ENCODE measurements at places on chromosomes 5 and 9.
A peak's percentile ranks its signal among the peaks of the same experiment; 100 is the strongest.

DNA sequence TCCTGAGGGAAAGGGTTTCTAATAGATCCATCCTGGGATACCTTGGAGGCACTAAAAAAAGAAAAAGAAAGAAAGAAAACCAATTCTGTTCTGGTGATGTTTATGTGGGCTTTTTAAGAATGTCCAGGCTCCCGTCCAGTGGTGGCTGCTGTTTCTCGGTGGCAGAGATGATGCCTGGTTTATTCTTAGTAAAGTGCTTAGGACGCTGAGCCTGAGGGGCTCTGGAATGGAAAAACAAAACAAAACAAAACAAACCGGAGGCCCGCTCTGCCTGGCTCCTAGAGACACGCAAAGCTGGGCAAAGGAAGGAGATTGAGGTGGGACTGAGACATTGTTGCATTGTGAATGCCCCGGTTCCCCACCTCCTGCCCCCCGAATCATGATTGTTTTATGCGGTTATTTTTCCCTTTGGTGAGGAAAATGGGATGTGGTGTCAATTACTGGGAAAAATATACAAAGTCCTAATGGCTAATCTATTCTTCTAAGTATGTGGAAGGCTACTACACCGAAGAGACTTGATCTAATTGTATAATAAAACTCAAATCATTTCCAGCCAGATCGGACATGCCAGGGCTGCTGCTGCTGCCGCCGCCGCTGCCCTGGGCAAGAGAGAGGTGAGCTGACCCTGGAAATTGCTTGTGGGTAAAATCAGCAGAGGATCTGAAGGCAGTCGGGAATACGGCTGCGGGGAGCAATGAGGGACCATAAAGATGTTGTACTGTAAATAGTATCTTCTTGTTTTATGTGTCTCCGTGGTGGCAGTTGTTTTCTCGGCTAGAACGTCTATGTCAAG is 644.9 kb downstream of the CCDC171 start:
- no peak for DNase-seq

DNA sequence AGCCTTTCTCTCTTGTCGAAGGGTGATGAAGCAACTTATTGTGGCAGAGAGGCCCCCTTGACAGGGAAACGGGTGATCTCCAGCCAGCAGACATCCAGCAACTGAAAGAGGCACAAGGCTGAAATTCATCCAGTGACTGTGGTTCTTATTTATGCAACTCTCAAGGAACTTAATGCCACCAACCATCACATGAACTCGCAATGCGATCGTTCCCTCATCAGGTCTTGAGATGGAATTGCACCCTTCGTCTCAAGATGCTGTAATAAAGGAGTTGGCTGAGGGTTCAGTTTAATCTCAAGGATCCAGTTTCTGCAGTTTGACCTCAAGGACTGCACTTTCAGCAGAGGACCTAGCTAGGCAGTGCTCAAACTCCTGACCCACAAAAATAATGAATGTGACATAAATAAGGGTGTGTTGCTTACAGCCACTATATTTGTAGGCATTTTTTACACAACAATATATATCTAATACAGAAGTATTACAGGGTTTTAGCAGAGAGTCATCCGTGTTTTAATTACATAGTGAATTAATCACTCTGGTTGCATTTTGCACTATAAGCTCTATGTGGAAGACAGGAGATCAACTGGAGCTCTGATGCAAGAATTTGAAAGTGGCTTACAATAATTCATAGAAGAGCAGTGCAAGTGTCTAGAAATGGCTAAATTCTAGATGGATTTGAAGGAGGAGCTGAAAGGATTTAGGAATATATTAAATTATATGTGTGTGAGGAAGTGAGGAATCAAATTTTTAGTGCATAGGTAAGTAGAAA is 957.8 kb upstream of the CTNND2 start:
- no peak for DNase-seq

- no peak for DNase-seq
Observed at GRCh38 chr5:115415143-115415491, 118.7 kb upstream of the CCDC112 start.

GRCh38 chr5:174731214-174732035 is 7.0 kb downstream of the MSX2 start:
- DNase-seq: no peak

- no peak for DNase-seq
Observed at GRCh38 chr5:418162-419121, 24.5 kb upstream of the EXOC3 start.

- no peak for DNase-seq
Observed at GRCh38 chr5:72137826-72138409, 30.6 kb downstream of the MAP1B start.

- DNase-seq: no peak
Observed at GRCh38 chr5:179804555-179804947, 2.1 kb downstream of the MGAT4B start.

GRCh38 chr9:133113163-133113948 is 7.7 kb downstream of the RALGDS start:
- no peak for DNase-seq

DNA sequence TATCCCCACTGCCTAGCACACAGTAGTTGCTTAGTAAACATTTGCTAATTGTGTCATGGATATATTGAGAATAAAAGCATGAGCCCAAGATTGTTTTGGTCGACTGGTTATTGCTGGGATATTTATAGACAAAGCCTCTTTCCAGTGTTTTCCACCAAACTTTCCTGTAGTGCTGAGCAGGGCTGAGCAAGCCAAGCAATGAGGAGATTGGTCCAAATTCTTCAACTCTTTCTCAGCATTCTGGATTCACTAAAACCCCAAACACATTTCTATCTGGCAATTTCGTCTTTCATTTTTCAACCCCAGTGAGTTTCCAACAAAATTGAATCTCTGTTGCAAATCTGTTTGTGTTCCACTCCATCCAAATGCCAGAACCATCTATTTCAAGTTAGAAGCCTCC is 31.9 kb upstream of the TARS1 start:
- no peak for DNase-seq

DNA sequence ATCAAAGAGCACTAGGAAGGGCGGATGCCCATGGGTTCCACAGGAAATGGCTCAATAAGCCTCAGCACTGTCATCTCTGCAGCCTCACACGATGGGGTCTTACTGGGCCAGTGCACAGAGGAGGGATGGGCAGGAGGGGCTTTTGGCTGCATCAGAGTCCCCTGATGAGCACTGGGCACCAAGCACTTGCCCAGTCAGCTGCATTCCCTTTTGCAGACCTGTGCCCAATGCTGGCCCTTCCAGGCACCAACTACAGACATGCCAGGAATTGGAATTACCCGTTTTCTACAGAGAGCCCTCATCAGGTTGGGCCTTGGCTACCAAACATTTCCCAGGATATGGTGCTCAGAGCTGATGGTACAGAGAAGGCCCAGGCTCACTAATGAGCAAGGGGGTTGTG is 182.5 kb downstream of the HSPA4 start:
- no peak for DNase-seq

- DNase-seq: no peak
Observed at GRCh38 chr9:81871695-81872094, 56.5 kb upstream of the SPATA31D4 start.

GRCh38 chr9:110807956-110808598 is 139.5 kb downstream of the MUSK start:
- no peak for DNase-seq

- no peak for DNase-seq
Observed at GRCh38 chr5:94267350-94267899, 351.0 kb downstream of the KIAA0825 start.

DNA sequence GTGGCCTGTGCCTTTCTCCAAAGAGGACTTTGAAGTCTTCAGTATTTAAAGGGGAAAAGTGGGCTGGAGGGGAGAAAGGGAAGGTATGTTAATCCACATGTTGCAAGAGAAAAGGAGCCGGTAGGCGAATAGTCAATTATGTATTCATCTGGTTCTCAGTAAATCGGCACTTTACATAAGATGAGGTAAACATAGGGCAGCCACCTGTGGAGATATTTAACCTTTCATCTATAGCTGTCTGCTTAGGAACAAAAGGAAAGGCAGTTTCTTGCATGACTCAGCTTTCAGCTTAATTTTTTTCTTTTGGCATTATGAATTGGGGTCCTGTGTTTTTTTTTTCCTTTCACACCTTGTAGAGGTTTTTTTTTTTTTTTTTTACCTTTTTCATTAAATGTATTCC is 42.2 kb downstream of the FGD3 start:
- DNase-seq: no peak

- no peak for DNase-seq
Observed at GRCh38 chr5:77167695-77168121, 42.8 kb upstream of the PDE8B start.

DNA sequence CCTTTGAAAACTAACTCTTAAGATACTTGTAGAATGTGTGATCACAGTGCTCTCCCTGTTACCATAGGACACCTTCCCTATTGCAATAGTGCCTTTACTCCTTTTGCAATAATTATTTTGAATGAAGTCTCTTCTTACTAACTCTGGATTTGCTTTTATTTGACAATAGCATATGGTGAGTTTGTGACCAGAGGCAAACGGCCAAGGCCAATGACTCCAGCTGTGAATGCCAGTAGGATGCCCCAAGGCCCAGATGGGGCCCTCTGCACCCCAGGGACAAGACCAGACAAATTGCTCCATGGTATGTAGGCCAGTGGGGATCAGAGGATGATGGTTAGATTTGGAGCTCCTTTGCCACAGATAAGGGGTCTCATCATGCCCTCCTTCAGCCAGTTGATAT is 116.9 kb downstream of the NPR3 start:
- no peak for DNase-seq

DNA sequence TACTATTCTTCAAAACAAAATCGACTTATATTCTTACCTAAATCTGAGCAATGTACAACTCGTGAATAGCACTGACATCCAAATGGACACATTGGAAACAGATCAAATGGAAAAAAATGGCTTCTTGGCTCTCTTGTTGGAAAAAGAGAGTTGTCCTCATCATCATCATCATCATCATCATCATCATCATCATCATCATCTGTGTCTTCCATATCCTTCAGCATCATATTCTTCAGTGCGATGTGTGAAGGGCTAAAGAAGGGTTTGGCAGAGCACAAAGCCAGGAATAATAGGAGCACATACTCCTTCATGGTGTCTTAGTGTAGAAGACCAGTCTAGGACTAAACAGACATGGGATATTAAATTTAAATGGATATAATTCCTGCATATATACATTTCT is 7.7 kb downstream of the ASPN start:
- no peak for DNase-seq

DNA sequence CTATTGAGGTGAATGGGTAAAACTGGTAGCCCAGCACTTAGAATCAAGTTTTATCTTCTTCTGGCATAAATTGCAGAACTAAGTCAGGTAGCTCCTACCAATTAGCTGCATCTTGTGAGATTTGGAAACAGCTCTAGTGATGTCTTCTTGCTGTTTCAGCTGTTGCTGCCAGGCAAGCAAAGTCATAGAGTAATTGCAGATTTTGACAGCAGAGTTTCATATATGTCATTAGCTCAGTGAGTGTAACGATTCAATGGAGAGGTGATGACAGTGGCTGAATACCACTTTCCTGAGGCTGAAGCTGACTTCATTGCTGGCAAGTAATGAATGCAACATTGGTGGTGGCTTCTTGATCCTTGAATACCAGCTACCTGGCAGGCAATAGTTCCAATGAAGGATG is 1109.7 kb upstream of the CDH18 start:
- DNase-seq: no peak

DNA sequence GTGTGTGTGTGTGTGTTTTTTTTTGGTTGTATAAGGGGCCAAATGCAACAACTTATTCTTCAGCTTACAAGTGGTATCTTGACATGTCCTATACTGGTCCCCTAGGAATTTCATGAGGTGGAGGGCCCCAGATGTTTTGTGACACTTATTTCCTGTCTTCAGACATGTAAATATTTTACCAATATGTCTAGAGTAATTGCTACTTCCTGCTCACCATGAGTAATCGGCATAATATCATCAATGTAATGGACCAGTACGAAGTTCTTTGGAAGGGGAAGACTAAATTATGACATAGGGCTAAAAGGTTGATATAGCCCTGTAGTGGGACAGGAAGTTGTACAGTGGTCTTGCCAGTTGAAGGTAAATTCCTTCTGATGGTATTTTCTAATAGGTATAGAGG is 3.7 kb upstream of the OTULIN start:
- no peak for DNase-seq

DNA sequence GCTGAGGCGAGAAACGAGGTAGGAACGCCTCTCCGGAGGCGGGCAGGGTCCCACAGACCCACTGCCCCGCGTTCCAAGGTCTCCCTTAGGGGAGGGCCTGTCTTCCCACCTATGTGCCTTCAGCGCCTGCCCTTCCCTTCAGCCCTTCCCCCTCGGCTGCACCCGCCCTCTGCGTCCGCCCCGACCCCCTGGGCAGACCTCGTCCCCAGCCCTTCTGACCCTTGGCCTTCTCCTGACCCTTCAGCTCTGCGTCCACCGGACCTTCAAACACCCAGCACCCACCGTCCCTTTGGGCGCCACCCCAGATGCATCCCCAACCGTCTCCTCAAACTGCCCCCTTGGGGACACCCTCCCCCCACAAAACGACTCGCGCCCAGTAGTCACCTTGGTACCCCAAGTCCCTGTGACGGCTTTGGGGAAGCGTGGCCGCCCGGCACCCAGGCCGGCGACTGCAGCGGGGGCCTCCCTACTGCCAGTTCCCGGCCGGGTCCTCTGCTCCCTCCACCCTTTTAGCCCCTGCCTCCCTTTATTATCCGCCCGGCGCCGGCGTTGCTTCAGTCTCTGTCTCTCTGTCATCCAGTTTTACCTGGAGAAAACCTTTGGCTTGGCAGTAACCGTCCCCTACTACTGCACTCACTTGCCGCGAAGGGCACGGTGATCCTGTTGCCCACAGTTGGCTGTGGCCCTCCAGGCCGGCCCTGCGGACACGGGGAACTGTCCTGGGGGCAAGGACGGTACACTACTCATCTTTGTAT is 421 bp downstream of the RUSC2 start:
- peak; percentile 27 for DNase-seq

DNA sequence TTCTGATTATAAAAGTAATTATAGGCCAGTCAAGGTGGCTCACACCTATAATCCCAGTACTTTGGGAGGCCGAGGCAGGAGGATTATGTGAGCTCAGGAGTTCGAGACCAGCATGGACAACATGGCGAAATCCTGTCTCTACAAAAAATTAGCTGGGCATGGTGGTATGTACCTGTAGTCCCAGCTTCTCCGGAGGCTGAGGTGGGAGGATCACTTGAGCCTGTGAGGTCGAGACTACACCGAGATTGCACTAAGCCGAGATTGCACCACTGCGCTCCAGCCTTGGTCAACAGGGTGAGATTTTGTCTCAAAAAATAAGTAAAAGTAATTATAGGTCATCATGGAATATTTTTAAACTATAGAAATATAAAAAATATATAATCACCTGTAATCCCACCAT is 18.1 kb downstream of the IRF1 start:
- DNase-seq: no peak

GRCh38 chr5:147504535-147504934 is 5.3 kb downstream of the DPYSL3 start:
- no peak for DNase-seq

DNA sequence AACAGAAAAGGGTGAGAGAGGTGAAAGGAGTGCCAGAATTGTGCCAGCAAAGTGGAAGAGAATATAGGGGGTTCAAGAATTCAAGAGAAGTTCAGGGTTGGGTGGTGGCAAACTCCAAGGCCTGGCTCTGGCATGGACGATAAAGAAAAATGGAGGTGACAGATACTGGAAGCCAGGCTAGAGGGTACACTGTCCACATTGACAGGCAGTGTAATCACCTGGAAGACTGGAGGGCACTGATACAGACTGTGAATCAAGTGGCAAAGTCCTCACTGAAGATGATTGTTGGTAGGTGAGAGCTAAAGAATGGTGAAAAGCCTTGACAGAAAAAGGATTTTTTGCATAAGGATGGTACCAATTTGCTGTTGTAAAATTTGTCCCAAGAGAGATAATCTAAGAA is 7.1 kb downstream of the SAR1B start:
- no peak for DNase-seq

All from NCI-H1930 (cell line).